ENCODE measurements at places on chromosomes 7 and 10. TPM values are rescaled to one million over a fixed set of nuclear protein-coding genes. Genes with fewer than 3 reads are reported as not detected.

The OGDHL gene
- polyA plus RNA-seq, result 0.27 TPM

The VAX1 gene
- polyA plus RNA-seq, result not detected

The FOXI2 gene
- polyA plus RNA-seq, result not detected

The AQP1 gene
- 0.55 TPM for polyA plus RNA-seq

The BTBD16 gene
- not detected for polyA plus RNA-seq

The ZP3 gene
- 0.42 TPM for polyA plus RNA-seq

The OPN1SW gene
- polyA plus RNA-seq, result not detected

The SORCS3 gene
- not detected for polyA plus RNA-seq

The PNLIPRP2 gene
- not detected for polyA plus RNA-seq

The FEZF1 gene
- not detected for polyA plus RNA-seq

The LEP gene
- not detected for polyA plus RNA-seq

The GARIN1A gene
- polyA plus RNA-seq, result 1.4 TPM

The ZNF25 gene
- 3.9 TPM for polyA plus RNA-seq

The CARD11 gene
- polyA plus RNA-seq, result 0.26 TPM

The ATG9B gene
- 1.1 TPM for polyA plus RNA-seq

The ANKRD7 gene
- polyA plus RNA-seq, result 0.17 TPM

The SVIL gene
- polyA plus RNA-seq, result 10.9 TPM

The IRF5 gene
- polyA plus RNA-seq, result 0.14 TPM

The NXPH1 gene
- not detected for polyA plus RNA-seq

The CALHM1 gene
- not detected for polyA plus RNA-seq

The GNAI1 gene
- 21.1 TPM for polyA plus RNA-seq

The BICC1 gene
- polyA plus RNA-seq, result 5.1 TPM

The GNB2 gene
- 279 TPM for polyA plus RNA-seq

The BAG3 gene
- 42.5 TPM for polyA plus RNA-seq

The ADAM12 gene
- polyA plus RNA-seq, result 9.6 TPM

The THSD7A gene
- 0.04 TPM for polyA plus RNA-seq

All from IMR-90 (cell line).